ENCODE measurements at places on chromosomes 7 and 10.

DNA sequence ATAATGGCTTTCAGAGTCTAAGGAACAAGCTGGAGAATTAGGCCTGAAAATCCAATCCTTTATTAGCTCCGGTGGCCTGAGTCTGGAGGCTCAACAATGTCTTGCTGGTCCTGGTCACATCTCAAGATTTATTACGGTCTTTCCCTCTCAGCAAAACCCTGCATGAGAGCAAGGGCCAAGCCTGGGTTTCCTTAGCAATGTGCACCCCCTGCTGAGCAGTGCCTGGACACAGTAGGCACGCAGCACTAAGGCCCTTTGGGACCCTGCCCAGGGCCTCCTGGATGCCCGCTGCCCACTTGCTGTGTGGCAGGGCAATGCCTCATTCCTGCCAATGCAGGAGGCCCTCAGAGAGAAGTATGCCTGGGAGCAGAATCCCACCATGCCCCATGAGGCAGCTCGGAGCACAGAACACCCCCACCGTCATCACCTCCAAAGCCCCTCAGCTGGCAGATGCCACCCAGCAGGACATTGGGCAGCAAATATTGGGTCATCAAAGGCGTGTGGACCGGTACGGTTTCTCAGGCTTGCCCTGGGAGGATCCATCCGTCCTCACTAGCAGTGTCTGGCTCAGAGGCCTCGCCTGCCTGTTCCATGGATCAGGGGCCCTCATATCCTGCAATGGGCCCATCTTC is 156.4 kb downstream of the OAT start:
- no peak for DNase-seq

DNA sequence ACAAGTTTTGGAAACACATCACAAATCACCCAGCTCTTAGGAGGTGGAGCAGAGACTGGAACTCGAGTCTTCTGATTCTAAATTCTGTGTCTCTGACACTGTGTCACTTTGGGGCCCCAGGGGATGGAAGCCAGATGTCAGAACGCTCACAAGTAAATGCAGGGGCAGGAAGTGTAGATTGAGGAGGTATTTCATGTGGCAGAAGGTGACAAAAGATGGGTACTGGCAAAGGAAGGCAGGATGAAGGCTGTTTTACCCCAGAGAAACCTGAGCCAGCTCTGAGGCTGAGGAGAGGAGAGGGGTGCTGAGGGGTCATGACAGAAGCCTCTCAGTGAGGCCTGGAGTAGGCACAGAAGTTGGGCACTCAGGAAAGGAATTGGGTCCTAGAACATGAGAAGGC is 6.0 kb upstream of the PURB start:
- DNase-seq, result no peak

DNA sequence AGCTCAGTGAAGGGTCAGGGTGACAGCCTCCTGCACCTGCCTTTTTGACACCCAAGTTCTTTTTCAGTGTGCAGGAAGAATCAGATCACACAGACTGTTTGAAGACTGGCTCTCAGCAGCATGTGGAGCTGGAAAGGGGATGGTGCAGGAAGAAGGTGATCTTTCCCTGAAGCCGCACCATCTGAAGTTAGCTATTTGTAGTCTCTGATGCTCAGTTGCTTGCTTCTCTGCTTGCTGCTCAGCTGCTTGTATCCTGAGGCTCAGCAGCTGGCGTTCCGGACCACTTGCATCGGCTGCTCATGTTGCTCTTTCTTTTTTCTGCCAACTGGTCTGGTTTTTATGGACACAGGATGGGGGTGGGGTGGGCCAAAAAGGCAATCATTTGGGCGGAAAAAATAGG is 15.8 kb upstream of the DNMBP start:
- DNase-seq, result no peak

GRCh38 chr7:108525327-108525984 is 479 bp downstream of the PNPLA8 start:
- DNase-seq, result no peak

- DNase-seq, result no peak
Measured at GRCh38 chr7:57789130-57789529, 339.2 kb downstream of the ZNF716 start.

DNA sequence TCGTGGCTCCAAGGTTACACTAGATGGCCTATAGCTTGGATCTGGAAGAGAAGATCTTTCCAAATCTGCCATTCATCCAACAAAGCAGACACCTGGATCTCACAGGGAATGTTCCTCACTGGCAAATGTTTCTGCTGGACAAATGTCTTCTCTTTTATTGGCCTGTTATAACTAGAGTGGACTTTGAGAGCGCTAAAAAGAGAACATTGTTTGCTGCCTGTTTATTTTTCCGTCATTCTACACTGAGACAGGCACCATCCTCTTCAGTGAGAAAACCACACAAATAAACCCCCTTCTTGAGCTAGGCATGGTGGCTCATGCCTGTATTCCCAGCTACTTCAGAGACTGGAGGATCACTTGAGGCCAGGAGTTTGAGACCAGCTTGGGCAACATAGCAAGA is 206.9 kb downstream of the CREB5 start:
- no peak for DNase-seq

GRCh38 chr7:132575419-132575981 is 770 bp downstream of the PLXNA4 start:
- DNase-seq, result no peak
